Activated CD8-positive, alpha-beta T cell treated with anti-CD3 and anti-CD28 coated beads for 36 hours (primary cell): ENCODE measurements at places on chromosomes 1 and 21. TPM values are rescaled to one million over a fixed set of nuclear protein-coding genes. Genes with fewer than 3 reads are reported as not detected.

EDEM3 gene
- total RNA-seq: 12.5 TPM

NBPF1 gene
- 2.8 TPM for total RNA-seq

SYT6 gene
- not detected for total RNA-seq

KIF21B gene
- total RNA-seq: 93.5 TPM

TFF3 gene
- total RNA-seq: not detected

TDRD5 gene
- not detected for total RNA-seq

CR1 gene
- 0.18 TPM for total RNA-seq

OLFML3 gene
- total RNA-seq: 0.49 TPM

PLXNA2 gene
- total RNA-seq: 0.13 TPM

ZBTB7B gene
- total RNA-seq: 26.3 TPM

POLR3C gene
- 38.2 TPM for total RNA-seq

B3GALT5 gene
- total RNA-seq: not detected

DOCK7 gene
- total RNA-seq: 6.6 TPM

RCAN3 gene
- 55.3 TPM for total RNA-seq

FBLIM1 gene
- total RNA-seq: not detected

AMY2B gene
- 9.7 TPM for total RNA-seq

GRCh38 chr1:197774466-197775281, 606 bp downstream of the DENND1B start:
- peak; percentile 79 for DNase-seq
- H3K27ac ChIP-seq: peak overlapping the region; percentile 94
- peaks cover 18% of the 10 kb centered on the region for H3K36me3 ChIP-seq
- peak overlapping the region; percentile 94 for H3K4me3 ChIP-seq
- no peaks in the 10 kb centered on the region for H3K27me3 ChIP-seq

DNA sequence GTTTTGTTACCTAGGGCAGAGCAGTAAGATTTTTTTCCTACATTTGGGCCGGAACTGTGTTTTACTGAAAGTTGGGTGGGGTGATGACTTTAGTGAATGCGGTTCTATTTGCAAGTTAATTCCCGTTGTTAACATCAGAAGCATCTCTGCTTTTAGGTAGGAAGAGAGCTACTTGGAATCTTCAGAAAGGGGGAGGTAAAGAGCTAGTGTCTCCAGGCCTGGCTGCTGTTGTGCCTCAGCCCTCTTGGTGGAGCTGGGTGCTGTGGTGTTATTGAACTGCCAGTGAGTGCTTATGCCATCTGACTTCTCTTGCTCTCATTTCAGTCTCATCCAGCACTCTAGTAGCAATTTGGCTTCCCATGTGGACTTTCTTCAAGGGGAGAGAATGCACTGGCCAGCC, 3.4 kb downstream of the KDM4A start:
- H3K4me1 ChIP-seq: peaks cover 26% of the 10 kb centered on the region
- peak; percentile 25 for DNase-seq
- H3K4me3 ChIP-seq: no peak overlapping the region
- peak overlapping the region; percentile 35 for H3K27ac ChIP-seq
- H3K27me3 ChIP-seq: no peaks in the 10 kb centered on the region

DNA sequence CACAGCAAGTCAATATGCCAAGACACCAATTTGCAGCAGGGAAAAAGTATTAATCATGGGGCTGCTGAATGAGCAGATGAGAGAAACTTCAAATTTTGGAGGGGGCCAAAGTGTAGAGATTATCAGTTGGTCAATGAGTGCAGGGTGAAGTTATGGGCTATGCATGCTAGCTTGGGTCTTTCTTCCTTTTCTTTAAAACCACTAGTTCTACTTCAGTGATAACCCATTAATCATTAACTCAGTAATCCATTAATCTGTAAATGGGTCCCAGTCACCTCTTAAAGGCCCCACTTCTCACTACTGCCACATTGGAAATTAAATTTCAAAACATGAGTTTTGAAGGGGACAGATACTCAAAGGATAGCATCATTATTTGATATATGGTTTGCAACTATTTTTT, 688.6 kb upstream of the ADGRL4 start:
- DNase-seq: no peak
- H3K4me3 ChIP-seq: no peak overlapping the region
- no peaks in the 10 kb centered on the region for H3K36me3 ChIP-seq

GRCh38 chr1:42150651-42151050, 2.6 kb upstream of the GUCA2B start:
- no peaks in the 10 kb centered on the region for H3K36me3 ChIP-seq
- no peak overlapping the region for H3K4me3 ChIP-seq
- H3K27ac ChIP-seq: no peak overlapping the region

GRCh38 chr1:182086136-182086535, 24.6 kb upstream of the ZNF648 start:
- H3K36me3 ChIP-seq: no peaks in the 10 kb centered on the region
- DNase-seq: no peak
- H3K27me3 ChIP-seq: no peaks in the 10 kb centered on the region
- peaks cover 25% of the 10 kb centered on the region for H3K4me1 ChIP-seq
- H3K4me3 ChIP-seq: no peak overlapping the region
- no peak overlapping the region for H3K27ac ChIP-seq

DNA sequence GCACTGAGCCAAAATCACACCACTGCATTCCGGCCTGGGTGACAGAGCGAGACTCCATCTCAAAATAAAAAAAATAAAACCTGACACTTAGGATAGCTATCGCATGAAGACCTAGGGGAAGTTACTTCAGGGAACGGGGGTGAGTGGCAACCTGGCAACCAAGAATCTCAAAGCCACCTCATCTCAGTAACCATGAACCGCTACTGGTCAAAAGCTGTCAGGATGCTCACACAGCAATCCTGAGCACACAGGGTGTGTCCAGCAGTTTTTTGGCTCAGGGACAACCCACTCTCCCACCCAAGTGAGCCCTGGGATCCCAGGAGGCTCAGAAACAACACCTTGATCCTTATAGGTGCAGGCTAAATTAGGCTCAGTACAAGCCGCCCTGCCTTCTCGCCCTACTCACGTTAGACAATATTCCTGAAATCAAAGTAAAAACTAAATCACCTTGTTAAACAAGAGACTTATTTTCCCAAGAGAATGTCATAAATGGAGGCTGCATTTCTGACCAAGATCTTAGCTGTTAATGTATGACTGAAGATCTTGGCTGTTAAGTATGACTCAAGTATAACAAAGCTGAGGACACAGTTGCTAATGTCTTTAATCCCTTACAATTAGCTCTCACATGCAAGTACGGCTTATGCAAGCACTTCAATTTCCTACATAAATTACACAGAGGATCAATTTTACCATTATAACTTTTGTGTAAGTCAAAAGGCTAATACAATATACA, 48.3 kb upstream of the NADK start:
- peak overlapping the region; percentile 26 for H3K27ac ChIP-seq
- peaks cover 23% of the 10 kb centered on the region for H3K36me3 ChIP-seq
- no peaks in the 10 kb centered on the region for H3K27me3 ChIP-seq

DNA sequence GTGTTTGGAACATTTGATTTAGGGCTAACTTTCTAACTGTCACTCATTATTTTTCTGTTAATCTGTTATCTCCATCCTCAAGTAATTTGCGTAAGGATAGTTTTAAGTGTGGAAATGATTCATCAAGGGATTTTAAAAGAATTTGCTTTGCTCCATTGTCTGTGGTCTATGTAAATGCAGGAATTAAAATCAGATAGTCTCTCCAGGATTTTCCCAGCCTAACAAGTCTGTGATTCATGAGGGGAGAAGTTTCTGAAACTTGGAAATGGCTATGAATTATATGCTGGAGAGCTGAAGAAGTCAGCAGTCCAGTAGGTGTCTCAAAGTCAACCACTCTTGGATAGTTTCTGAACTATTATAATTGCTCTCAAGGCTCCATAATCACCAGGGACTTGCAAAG, 264.5 kb downstream of the MRPL39 start:
- no peak overlapping the region for H3K4me3 ChIP-seq
- DNase-seq: no peak
- H3K36me3 ChIP-seq: no peaks in the 10 kb centered on the region
- H3K27ac ChIP-seq: no peak overlapping the region
- H3K27me3 ChIP-seq: peaks cover 20% of the 10 kb centered on the region

DNA sequence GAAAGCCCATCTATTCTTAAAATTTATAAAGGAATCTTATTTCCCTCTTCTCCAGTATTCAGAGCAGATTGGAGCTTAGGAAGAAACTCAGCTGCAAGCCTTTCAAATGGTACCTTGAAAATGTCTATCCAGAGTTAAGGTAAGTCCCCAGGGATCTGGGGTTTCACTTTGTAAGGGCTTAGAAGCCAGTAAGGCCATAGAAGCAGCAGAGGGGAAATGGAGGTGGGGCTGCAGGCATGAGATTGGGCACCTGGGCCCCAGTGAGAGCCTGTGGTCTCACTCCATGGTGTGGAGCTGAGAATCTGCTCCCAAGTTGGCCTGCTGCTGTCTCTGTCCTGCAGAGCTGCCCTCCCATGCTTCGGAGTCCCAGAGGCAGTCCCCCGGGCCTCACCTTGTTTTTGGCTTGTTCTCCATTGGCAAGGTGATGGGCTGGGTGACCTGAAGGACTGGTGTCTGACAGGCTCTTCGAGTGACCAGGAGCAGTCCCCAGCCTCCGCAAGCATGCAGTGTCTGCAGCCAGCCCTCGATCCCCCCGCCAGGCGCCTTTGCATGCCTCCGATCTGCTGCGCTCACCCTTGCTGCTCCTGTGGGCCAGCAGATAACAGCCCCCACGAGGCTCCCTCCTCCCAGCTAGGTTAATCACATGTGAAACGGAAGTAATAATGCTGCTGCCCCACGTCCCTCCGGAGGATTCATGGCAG, 163.1 kb downstream of the PGBD5 start:
- no peak overlapping the region for H3K27ac ChIP-seq
- H3K4me1 ChIP-seq: no peaks in the 10 kb centered on the region
- no peaks in the 10 kb centered on the region for H3K27me3 ChIP-seq

DNA sequence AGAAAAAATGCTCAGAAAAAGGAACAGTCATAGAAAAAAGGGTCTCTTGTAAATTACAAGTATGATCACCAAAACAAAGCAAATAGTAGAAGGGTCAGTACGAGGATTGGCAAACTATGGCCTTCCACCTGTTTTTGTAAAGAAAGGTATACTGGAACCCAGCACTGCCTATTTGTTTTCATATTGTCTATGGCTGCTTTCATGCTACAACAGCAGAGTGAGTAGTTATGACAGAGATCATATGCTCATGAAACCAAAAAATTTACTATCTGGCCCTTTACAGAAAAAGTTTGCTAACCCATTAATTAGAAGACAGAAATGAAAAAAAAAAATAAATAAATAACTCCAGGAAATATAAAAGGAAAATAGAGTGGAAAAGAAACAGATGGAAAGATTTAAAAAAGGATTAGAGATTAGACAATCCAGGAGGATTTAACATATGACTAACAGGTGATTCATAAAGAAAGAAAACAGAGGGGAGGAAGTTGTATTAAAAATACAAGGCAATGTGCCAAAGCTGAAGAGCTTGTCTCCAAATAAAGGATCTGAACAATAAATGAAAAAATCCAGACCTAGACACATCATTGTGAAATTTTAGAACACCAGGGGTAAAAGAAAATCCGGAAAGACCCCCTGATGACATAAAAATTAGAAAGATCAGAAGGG, 108.5 kb upstream of the SERTAD4 start:
- H3K4me3 ChIP-seq: no peak overlapping the region
- no peak for DNase-seq
- H3K27ac ChIP-seq: no peak overlapping the region

DNA sequence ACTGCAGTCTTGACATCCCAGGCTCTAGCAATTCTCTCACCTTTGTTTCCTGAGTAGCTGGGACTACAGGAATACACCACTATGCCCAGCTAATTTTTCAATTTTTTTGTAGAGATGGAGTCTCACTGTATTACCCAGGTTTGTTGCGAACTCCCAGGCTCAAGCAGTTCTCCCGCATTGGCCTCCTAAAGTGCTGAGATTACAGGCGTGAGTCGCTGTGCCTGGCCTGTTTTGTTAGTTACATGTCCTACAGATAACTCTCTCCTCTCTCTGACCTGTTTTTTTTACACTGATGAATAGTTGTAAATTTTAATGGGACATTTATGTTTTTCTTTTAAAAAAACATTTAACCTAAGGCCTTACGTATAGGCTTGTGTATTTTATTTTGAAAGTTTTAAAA, 19.8 kb downstream of the PTBP2 start:
- no peak for DNase-seq
- no peak overlapping the region for H3K27ac ChIP-seq
- peaks cover 25% of the 10 kb centered on the region for H3K4me1 ChIP-seq

DNA sequence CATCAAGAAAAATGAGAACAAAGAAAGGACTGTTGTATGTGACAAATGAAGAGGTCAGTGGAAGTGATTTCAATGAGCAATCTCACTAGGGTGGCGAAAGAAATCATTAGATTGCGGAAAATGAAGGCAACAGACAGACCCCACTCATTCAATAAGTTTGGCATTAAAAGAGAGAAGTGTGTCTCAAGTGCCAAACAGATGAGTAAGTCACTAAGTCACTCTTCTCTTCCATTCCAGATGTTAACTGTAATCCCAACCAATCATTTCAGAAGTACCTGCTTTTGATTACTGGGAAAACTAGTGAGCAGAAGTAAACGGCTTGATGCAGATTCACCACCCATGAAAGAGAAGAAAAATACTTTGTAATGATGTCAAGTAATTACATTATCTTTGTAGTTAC, 144.3 kb upstream of the PRMT6 start:
- no peak overlapping the region for H3K4me3 ChIP-seq
- H3K4me1 ChIP-seq: no peaks in the 10 kb centered on the region
- no peak overlapping the region for H3K27ac ChIP-seq
- no peak for DNase-seq
- no peaks in the 10 kb centered on the region for H3K27me3 ChIP-seq

- no peak overlapping the region for H3K27ac ChIP-seq
- no peaks in the 10 kb centered on the region for H3K27me3 ChIP-seq
Measured at GRCh38 chr1:78420181-78420580, 70.6 kb upstream of the PTGFR start.

GRCh38 chr21:32413697-32414578, 1.4 kb downstream of the EVA1C start:
- peak overlapping the region; percentile 89 for H3K27ac ChIP-seq
- H3K4me3 ChIP-seq: peak overlapping the region; percentile 92
- peaks cover 35% of the 10 kb centered on the region for H3K4me1 ChIP-seq
- no peak for DNase-seq

GRCh38 chr1:155717041-155717440, 28.1 kb downstream of the DAP3 start:
- H3K27ac ChIP-seq: no peak overlapping the region
- H3K4me3 ChIP-seq: no peak overlapping the region
- H3K27me3 ChIP-seq: no peaks in the 10 kb centered on the region
- DNase-seq: no peak
- H3K4me1 ChIP-seq: peaks cover 9% of the 10 kb centered on the region

DNA sequence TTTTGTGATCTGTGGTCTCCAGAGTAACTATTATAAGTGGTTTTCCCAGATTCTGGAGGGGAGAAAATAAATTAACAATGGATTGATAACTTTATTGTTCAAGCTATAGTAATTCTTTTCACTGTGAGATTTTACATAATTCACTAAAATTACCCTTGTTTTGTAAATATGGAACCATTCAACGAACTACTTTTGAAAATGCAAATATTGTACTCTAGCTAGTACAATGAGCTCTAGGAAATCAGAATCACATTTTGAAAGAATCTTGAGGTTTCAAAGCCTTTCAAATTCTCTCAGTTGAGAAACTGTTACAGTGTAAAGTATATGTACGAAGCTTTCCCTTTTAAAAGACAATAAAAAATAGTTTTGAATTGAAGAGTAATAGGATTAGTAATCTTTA, 119.9 kb downstream of the HS2ST1 start:
- H3K27me3 ChIP-seq: no peaks in the 10 kb centered on the region
- H3K36me3 ChIP-seq: no peaks in the 10 kb centered on the region
- H3K4me1 ChIP-seq: no peaks in the 10 kb centered on the region

- no peaks in the 10 kb centered on the region for H3K4me1 ChIP-seq
- DNase-seq: no peak
- no peak overlapping the region for H3K4me3 ChIP-seq
- no peaks in the 10 kb centered on the region for H3K27me3 ChIP-seq
- H3K36me3 ChIP-seq: no peaks in the 10 kb centered on the region
Measured at GRCh38 chr1:228979774-228980173, 244.5 kb downstream of the RHOU start.
